LNCaP clone FGC (cell line): ENCODE measurements at places on chromosomes 11 and 22.

DNA sequence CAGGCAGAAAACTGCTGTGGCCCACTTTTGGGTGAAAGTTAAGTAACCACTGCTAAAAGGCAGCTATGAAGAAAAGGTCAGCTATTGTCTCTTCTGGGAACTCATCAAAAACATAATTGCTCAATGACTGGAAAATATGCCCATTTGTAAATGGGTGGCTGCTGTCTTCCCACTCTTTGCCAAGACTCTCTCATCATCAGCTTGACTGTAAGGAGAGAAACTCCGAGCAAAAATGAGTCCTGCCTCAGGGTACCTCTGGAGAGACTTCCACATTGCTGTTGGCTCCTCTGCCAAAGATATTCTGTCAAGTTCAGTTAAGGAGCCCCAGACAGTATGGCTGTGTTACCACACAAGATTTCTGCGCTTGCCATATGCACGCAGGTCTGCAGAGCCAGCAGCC, 138.7 kb downstream of the BBOX1 start:
- DNase-seq: no peak

- no peak for DNase-seq
These were observed 38.3 kb downstream of the RAB30 start for GRCh38 chr11:83033371-83033770.

DNA sequence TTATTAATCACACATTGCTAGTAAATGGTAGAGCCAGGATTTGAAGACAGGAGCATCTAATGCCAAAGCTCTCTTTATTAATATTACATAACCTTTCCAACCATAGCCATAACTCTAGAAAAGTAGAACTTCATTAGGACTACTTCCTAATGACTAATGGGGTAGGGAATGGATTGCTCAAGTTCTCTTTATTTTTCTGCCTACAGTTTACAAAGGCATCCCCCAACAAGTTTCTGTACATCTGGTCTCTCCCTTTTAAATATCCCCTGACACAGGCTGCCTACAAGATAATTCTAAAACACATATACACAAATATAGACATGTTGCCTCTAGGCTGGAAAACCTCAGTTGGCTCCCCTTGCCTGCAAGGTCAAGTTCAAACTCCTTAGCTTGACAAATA, 534.9 kb downstream of the SOX6 start:
- DNase-seq: no peak

- no peak for DNase-seq
These were observed 49.4 kb upstream of the ADA2 start for GRCh38 chr22:17268501-17269223.

GRCh38 chr11:115929618-115930129, 425.5 kb upstream of the CADM1 start:
- DNase-seq: no peak

DNA sequence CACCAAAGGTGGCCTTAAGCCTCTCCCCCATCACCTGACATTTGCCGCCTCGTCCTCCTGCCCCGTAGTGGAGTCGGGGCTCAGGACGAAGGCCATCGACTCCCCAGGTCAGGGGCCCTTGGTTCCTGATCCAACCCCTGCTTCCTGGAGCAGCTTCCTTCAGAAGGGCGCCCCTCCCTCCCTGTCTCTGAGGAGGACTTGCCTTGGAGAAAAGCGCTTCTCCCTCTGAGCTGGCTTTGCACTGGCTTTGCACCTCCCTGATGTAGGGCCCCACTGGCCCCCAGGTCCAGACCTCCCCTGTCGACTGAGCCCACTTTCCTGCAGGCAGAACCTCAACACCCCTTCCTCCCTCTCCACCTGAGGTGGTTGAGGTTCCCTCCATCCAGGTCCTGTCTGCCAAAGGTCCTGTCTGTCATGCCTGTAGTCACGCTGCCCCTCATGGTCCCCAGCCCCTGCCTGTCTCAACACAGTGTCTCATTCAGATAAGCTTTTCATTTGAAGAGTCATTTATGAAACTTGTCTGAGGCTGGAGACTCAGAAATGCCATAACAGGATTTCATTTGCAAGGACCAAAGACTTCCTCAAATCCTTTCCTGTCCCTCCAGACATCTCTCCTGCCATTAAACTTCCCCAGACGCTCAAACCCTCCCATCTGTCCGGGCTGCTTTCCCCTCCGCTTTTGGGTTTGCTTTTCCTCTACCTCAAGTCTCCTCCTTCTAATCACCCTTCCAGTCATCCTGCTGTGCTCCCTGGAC, 78.4 kb downstream of the MYO7A start:
- DNase-seq: no peak

DNA sequence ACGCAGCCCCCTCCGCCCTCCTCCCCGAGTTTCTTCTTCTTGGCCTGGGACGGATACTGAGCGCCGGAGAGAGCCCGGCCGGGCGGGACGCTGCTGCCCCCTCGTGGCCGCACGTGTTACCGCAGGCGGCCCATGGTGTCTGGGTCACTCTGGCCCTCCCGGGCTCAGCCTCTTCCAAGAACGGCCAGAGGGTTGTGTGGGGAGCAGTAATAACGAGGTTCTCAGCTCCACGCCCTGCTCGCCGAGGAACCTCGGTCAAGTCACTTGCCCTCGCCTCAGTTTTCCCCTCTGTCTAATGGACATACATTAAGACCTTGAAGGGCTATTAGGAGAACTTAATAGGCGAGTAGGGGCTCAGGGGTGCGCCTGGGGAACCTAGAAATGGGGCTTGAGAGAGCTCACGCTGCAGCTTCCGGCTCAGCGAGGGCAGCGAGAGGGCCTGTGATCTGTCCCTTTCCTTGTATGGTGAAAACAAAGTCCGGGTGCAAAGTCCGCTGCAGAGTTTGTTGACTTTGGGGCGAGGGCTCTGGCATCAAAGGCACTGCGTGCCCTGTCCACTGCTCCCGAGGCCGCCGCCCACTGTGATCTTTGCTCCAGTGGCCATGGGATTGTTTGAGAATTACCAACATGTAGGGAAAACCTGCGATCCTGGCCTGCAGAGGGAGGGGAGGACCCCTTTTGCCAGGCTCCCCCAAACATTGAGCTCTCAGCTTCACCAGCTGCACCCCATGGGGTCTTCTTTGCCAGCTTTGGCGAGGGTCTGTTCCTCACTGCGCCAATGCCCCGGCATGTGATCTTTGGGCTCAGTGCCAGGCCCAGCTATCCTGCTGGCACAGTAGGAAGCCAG, 14.4 kb upstream of the LRP5 start:
- DNase-seq: no peak

- DNase-seq: no peak
These were observed 167.1 kb downstream of the C11orf91 start for GRCh38 chr11:33533386-33534052.

DNA sequence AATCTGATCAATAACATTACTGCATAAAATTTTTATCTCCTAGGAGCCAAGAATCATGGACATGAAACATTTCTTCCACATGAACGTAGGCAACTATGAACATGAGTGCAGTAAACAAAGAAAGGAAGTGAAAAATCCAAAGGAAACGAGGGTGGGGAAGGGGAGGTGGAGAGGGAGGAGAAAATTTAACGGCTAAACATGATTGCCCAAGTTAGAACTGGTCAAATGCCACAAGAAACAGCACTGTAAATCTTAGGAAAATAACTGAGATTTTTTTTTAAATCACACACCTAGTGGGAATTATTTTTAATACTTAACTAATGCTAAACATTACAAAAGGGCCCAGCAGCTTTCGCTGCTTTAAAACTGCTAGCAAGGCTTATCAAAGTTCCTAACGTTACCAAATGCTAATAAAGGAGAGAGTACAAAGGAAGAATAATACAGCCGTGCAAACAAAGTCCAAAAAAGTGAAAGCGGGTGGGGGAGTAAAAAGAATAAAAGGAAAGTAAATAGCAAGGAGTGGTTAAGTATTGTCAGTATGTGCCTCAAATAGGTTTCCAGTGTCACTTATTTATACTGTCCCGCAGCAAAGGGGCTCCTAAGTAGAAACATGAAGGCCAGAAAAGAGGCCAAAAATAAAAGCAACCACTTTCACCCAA, 13.7 kb downstream of the NARS2 start:
- DNase-seq: no peak

DNA sequence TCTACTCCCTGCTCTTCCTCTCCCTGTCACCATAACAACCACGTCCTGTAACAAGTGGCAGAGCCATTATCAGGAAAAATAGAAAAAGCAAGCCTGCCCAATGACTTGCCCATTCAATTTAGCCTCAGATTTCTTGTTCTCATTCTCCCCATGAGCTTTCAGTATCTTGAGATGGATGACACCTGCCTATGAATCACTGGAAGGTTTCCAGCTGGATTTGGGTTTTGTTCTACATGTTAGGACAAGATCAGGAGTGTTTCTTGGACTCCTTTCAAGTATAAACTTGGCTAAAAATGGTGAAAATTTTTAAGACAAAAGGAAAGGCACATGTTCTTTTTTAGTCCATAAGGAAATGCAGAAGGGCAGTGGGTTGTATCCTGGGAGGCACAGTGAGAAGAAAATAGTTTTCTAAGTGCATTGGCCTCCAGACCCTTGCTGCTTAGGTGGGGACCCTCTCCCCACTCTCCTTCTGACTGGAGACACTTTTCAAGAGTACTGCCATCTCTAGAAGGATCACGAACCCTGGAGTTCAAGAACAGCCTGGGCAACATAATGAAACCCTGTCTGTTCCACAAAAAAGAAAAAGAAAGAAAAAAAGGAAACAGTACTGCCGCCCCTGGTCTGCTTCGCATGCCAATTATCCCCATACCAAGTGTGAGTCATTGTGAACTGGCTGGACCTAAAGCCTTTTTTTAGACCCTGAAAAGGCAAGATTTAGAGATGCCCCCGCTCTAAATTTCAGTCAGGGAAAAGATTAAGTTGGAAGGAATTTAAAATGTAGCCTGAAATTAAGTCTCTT, 51.0 kb downstream of the MTNR1B start:
- DNase-seq: no peak

- no peak for DNase-seq
These were observed at the start of gene ADM for GRCh38 chr11:10304495-10305261. Gene ADM, plus strand, starts transcription at chr11:10305073. Its CDS starts 628 bp downstream, at chr11:10305701.

GRCh38 chr11:36251823-36252222, 37.4 kb downstream of the COMMD9 start:
- DNase-seq: no peak

DNA sequence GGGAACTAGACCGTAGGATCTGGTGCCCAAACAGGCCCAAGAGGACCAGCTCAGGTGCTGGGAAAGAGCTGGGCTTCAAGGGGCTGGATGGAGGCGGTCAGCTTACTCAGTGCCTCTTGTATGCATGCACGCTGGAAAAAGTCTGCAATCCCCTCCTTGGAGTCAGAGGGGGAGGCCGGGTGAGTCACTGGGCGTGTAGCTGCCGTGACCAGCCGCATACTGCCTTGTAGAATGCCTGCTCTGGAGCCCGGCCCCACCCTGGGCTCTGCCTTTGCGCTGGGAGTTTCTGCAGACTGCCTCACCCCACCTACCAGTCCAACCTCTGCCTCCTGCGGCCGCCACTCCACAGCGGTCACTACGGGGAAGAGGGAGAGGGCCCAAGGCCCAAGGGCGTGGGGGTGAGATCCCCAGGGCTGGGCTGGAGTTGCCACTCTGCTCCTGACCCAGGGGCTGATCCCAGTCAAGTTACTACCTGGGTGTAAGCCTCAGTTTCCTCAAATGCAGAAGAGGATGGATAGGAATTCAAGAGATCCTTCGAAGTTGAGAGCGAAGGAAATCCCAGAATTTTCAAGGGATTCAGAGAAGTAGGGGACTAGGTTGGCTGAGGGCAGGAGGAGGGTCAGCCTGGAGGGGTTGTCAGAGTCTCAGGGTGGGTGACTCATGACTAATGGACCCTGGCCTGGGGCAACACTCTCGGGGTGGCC, 4.2 kb downstream of the MRGPRF start:
- no peak for DNase-seq

GRCh38 chr11:46916286-46917108, 1.9 kb downstream of the LRP4 start:
- no peak for DNase-seq

DNA sequence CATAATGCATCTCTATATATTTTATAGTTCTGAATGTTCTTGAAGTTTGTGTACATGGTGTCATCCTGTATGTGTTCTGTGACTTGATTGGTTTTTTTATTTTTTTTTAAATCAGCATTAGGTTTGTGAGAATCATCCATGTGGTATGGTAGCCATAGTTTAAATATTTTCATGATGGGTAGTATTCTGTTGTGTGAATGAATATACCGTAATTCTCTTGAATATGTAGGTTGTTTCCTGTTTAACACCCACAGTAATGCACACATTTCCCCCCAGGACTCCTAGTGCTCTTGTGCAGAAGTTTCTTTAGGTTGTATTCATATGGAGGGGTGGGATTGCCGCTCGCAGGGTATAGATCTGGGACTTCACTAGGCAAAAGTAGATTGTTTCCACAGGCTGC, 2.0 kb downstream of the PACS1 start:
- no peak for DNase-seq

DNA sequence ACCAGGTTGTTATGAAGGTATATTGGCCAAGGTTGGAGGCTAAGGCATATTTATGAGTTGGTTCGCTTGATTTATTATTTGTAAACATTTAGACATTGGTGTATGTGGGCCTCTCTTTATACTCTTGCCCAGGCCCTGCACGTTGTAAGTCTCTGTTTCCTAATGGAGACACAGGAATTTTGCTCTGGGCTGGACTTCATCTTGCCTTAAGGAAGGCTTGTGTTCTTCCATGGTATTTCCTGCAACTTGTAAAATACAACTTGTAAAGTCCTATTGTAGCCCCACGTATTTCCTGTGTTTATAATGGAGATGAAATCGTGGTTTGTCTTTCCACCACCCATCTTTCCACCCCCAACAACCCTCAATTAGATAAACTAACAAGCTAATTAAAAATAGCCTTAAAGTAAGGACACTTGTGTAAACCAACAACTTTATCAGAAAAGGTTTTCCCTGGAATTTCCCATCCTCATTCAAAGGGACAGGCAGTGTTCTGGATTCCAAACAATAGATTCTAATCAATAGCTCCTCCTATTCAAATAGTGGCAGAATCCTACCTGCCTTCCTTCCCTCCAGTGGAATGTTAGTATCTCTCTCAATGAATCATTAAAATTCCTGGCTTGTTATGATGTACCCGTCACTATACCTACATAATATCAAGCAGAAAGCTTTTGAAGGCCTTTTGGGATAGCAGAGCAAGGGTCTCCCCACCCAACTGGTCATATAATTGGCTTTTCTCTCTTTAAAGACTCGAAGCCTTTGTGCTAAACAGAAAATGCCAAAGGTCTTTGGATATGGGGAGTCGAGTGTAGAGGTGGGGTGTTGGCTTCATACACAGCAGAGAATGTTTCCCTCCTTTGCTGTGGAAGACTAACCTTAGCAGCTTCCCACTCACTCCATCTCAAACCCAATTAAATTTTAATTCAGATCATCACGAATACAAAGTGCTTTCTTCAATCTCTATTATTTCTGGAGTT, 77.1 kb downstream of the UBASH3B start:
- no peak for DNase-seq

- no peak for DNase-seq
These were observed 7.2 kb downstream of the TMEM86A start for GRCh38 chr11:18705651-18706281.

DNA sequence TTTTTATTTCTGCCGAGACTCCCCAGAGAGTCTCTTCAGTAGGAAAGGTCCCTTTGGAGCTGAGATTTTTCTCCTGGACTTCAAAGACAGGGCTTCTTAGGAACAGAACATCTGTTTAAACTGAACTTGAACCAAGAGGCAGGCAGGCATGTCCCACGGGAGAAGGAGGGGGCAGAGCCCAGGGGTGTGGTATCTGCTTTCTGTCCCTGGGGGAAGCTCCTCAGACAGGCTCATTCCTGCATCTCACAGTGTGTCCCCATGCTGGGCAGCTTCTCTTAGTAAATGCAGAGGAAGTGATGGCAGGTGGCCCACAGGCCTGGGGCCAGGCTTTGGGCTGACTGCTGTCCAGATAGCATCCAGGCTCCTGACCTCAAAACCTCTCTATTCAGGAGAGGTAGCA, 47.3 kb downstream of the TSPAN18 start:
- DNase-seq: no peak
